ENCODE measurements at places on chromosomes 6 and 20.

- DNase-seq: no peak
These were observed 785 bp upstream of the ULBP3 start for GRCh38 chr6:150069706-150070105.

DNA sequence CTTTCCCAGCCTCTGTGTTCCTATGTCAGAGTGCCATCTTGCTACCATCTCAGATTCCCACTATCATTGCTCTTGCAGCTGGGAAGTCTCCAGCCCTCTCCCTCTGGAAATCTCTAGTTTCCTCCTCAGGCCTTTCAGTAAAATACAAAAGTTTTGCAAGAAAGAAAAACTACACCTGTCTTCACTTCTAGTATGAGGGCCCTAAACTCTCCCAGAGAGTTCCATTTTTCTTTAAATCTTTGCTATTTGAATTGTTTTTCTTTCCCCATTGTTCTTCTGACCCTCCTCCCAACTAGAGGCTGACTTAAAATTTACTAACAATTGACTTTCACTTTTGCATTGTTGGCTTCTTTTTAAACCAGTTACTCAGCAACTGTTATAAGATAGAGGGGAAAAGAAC is 62.8 kb downstream of the LY86 start:
- DNase-seq: no peak

DNA sequence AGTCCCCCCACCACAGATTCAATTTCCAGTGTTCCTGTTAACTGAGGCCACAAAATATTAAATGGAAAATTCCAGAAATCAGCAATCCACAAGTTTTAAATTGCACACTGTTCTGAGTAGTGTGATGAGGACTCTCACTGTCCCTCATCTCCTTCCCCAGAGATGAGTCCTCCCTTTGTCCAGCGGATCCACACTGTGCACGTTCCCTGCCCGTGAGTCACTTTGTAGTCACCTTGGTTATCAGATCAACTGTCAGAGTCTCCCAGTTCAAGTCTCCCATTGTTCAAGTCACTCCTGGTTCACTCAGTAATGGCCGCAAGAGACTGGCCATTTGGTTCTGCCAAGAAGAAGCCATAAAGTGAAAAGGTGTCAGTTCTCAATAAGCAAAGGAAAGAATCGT is 168.6 kb upstream of the AFDN start:
- DNase-seq: no peak

- DNase-seq: no peak
These were observed 79.5 kb downstream of the FYN start for GRCh38 chr6:111793711-111794111.

DNA sequence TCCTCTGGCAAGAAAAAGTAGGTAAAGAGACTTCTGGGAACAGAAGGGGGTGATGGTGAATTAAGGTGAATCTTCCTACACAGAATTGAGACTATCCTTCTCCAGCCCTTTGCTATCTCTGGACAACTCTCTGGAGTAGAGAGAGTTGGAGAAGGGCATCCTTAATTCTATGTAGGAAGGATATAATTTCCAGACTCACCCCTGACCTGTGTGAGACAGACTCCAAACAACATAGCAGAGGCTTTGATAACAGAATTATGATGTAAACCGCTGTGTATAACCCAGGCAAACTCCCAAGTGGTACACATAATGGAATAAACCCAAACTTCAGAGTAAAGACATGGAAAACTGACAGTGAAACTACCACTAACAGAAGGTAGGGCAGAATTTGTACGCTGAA is 186.5 kb downstream of the MEI4 start:
- no peak for DNase-seq

- no peak for DNase-seq
These were observed 49.9 kb upstream of the RANBP9 start for GRCh38 chr6:13761361-13762036.

- DNase-seq: peak; percentile 97
These were observed 322.2 kb downstream of the PLCB1 start for GRCh38 chr20:8454137-8454712.

GRCh38 chr20:9608639-9609340 is 94.4 kb downstream of the LAMP5 start:
- DNase-seq: no peak

DNA sequence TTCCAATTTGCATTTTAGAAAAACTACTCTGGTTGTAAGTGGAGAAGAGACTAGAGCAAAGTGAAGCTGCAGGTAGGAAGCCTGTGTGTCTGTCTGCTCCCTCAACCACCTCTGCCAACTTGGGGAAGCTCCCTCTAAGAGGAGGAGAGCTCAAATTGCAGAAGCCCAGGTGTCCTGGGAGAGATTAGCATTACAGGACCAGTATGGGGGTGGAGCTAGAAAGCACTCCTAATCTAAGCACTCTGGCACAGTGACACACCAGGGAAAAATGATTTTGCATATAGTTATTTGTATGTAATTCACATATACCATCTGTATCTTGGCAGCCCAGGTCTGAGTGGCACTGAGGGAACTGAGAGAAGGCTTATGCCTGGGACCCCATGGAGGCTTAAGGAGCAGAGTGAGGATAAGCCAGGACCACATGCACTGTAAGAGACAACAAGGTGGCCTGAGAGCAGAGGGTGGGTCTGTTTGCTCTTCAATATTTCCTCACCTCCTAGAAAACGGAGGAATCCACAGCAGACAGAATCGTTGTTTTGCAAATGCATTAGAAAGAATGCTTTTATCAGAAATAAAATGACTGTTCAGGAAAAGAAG is 13.6 kb downstream of the GSTA2 start:
- no peak for DNase-seq

DNA sequence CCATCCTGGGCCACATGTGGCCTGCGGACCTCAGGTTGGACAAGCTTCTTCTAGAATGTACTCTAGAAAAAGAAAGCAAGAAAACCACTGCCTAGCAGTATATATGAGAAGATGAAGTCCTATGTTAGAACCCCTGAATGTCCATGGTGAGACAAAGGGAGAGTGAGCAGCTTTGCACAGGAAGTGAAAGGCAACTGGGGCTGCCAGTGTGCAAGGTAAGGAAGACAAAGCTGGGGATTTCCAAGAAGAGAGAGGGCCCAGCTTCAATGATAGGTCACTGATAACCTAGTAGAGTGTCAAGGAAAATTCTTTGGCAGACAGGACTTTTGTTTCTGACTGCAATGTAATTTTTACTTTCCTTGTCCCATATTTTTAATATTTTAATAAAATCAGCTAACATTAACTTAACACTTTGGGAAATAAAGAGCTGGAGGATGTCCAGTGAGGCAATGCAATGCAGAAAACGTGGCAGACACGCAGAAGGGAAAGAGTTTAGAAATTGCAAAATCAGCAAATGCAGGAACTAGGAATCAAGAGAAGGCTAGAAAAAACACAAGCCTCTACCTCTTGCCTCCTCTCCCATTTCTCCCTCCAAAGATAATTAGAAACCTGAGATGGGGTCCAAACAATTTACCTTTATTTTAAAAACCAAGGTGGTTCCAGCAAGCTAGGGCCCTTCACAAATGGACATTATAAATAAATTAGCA is 47.4 kb downstream of the CYP39A1 start:
- no peak for DNase-seq

DNA sequence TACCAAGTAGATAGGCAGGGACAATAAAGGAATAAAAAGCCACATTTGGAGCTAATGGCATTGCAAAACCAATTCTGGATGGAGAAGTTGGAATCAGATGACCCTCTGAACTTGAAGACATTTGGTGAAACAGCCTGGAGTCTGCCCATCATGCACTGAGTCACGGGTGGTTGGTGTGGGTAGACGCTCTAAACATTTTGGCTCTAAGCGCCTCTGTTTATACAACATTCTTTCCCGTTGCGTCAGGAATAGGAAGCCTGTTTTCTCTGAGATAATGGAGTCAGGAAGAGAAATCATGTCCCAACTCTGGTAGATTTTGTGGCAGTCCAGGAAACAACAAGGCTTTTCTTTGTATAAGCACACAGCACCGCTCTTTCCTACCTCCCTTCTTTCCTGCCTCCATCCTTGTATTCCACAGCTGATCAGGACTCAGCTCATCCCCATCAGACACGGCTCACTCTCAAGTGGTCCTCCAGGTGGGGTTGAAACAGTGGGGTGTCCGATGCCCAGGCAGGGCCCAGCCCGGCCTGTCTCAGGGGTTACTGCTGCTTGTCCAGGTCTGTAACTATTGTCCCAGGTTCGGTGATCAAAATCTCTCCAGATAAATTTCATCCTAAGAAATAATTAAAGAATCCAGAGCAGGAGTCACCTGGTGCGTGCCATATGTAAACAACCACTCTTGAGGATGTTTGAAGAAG is 12.1 kb upstream of the RAMACL start:
- peak; percentile 91 for DNase-seq

DNA sequence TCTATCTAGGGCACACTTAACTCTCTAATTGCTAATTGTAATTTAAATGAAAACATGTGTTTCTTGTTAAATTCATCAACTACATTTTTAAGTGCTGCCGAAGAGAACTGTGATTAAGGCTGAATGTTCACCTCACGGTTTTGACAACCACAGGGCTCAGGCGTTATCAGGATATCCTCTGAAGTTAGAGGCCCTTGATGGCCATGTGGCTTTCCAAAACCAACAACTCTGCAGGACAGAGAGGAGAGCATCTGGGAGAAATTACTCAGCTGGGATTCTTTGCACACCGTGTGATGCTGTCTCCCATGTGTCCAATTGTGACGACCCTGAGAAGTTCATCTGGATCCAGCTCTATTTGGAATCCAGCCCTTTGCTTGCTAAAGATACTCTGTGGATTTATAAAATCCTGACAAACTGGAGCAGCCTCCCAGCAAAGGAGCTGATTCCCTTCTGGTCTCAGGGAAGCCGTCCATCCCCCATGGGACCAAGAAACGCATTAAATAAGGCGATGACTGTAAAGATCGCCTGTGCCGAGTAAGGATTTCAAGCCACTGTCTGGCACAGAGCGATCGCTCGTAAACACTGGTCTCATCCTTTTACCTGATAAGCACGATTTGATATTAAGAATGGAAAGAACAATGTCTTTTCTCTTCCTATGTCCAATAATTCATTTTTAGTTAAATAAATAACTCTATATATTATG is 401.1 kb downstream of the CD83 start:
- DNase-seq: no peak

DNA sequence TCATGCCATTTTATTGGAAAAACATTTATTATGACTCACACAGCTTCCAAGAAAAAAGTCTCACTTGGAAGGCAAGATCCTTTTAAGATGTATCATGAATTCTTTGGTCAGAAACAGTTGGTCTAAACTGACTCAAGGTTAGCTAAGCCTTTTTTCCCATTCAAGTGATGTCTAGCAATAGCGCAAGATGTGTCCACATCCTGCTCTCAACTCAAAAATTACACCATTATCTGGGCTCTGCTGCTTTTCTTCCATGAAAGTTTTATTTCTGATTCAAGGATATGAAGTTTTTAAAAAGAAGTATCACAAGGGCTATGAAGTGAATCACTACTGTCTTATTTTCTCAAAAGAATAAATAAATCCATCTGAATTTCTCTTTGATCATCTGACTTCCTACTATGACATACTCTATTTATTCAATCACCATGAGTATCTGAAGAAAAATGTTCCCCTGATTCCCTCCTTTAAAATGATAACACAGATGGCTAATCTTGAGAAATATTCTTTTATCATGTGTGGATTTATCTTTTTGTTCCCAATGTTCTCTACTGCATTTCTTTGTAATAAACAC is 139.2 kb downstream of the AHI1 start:
- DNase-seq: peak; percentile 77

DNA sequence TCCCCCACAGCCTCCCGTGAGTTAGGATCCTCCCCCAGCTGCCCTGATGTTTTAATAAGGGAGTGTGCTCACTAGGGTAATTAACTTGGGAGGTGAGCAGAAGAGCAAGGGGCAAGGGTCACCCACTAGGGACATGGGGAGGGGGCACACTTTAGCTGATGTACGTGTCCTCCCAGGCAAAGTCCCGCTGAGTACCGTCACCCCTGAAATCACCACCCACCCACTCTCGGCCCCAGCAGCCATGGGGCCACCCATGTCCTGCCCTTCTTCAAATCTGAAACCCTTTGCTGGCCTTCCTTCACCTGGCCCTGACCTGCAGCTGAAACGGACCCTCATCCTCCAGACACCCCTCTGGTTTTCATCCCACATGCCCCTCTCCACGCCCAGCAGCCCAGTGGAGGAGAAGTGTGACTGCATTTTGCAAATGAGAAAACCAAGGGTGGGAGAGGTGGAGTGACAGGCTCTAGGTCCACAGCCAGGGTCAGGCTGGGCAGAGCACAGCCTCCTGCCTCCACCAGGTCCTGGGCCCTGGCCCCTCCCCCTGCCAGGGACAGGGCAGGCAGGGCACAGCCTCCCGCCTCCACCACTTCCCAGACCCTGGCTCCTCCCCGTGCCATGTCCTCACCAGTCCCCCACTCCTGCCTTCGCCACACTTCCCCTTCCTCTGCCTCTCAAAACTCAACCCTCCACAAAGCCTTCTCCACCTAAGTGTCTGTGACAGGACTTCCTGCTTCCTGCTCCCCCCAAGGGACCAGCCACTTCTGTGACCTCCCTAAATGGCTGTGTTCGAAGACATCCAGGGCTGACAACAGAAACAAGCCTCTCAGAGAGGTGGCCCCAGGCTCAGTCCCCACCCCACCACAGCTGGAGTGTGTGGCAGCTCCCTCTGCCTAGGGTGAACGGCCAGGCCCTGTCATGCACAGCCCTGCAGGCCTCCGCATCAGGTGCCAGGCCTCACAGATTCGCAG is 15.1 kb downstream of the ACSS1 start:
- DNase-seq: no peak

DNA sequence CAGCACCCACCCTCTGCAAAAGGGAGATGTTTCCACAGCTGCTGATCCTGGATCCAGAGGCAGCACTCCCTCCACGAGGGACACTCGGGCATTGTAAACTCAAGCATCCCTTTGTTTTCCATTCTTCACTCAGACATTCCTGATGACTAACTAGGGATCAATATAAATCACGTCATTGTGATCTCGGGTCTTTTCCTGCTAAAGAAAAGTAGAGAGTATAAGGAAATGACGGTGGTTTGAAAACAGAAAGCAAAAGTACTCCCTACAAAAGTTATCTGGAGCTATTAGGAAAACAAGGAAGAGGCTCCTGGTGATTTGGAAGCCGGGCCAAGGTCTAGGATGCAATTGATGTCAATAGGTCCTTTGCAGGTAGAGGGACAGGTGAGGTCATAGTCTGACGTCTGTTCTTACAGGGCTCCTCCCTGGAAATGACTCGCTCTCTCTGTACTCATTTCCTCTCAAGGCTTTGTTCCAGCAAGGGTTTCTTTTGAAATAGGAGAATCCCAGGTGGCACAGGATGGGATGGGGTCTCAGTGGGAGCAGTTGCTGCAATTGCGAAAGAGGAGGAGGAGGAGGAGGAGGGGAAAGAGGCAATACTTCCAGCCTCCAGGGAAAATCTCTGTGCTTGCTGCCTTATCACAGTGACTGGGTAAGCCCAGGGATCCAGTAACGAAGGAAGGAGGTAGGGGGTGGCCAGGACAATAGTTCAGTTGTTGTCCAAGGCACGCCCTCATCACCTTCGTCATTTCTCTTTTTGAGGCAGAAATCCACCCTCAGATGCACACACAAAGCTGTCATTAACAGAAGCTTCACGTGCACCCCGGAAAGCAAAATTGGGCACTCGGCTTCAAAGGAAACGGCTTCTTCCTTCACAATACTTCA is 222.8 kb downstream of the LY86 start:
- DNase-seq: peak; percentile 35

DNA sequence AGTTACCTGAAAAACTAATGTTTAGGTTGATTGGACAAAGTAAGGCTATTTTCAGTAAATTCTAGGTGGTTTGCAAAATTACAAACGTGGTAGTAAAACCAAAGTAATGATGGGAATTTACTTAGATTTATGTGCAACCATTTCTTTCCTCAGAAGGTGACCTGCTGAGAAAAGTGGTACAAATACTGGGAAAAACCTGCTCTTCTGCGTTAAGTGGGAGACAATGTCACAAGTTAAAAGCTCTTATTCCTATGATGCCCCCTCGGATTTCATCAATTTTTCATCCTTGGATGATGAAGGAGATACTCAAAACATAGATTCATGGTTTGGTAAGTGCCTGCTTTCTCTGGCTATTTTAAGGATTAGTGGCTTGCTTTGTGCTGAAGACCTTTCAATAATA is 18.2 kb downstream of the TPX2 start:
- DNase-seq: no peak

Measured in brain microvascular endothelial cell (primary cell).